ENCODE measurements at places on chromosomes 13 and 19.

- no peak for DNase-seq
Observed at GRCh38 chr19:19900139-19900728, 512 bp upstream of the ZNF93 start.

GRCh38 chr13:40186626-40187323 is 479.7 kb downstream of the FOXO1 start:
- no peak for DNase-seq

DNA sequence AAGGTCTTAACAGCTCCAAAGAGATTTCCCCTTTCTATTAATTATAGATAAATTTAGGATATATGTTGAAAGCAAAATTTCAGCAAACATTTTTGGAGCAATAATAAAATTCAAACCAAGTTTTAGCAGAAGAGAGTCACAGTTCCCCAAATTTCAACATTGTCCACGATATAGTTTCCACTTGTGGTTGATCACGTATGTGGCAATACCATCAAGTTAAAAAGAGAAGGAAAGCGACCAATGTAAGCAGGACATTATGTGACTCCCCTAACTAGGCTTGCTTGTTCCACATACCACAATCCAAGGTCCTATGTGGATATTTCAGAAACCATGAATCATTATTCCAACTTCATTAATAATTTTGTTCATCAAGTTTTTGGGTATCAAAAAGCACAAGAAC is 52.8 kb downstream of the ELF1 start:
- DNase-seq = no peak

GRCh38 chr19:55490478-55491432 is 2.5 kb downstream of the SSC5D start:
- no peak for DNase-seq

- DNase-seq = no peak
Observed at GRCh38 chr13:114109641-114110041, 22.8 kb downstream of the RASA3 start.

Measured in dorsolateral prefrontal cortex (tissue), 122 donors.